Activated CD8-positive, alpha-beta T cell treated with anti-CD3 and anti-CD28 coated beads for 36 hours (primary cell): ENCODE measurements at places on chromosomes 13 and 19. TPM values are rescaled to one million over a fixed set of nuclear protein-coding genes. Genes with fewer than 3 reads are reported as not detected.
A peak's percentile ranks its signal among the peaks of the same experiment; 100 is the strongest.

DNA sequence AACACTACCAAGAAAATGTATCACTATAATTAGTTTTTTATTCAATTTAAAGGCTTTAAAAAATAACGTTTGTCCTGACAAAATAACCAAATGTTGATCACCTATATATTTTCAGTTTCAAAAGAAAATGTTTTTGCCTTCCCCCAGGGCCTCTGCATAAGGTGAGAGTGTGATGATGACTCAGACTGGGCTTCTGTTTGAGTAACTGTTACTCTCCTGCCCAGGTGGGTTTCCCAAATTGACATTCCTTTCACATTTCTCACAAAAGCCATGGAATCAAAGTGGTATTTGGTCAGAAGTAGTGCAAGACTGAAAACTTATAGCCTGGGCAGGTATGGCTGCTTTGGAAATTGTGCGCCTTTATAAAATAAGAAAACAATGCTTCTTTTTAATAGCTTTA, 180.6 kb downstream of the COG6 start:
- no peak overlapping the region for H3K4me3 ChIP-seq
- H3K27me3 ChIP-seq: no peaks in the 10 kb centered on the region
- no peak for DNase-seq

PCCA gene
- 8.4 TPM for total RNA-seq

IGSF23 gene
- total RNA-seq: not detected

DNA sequence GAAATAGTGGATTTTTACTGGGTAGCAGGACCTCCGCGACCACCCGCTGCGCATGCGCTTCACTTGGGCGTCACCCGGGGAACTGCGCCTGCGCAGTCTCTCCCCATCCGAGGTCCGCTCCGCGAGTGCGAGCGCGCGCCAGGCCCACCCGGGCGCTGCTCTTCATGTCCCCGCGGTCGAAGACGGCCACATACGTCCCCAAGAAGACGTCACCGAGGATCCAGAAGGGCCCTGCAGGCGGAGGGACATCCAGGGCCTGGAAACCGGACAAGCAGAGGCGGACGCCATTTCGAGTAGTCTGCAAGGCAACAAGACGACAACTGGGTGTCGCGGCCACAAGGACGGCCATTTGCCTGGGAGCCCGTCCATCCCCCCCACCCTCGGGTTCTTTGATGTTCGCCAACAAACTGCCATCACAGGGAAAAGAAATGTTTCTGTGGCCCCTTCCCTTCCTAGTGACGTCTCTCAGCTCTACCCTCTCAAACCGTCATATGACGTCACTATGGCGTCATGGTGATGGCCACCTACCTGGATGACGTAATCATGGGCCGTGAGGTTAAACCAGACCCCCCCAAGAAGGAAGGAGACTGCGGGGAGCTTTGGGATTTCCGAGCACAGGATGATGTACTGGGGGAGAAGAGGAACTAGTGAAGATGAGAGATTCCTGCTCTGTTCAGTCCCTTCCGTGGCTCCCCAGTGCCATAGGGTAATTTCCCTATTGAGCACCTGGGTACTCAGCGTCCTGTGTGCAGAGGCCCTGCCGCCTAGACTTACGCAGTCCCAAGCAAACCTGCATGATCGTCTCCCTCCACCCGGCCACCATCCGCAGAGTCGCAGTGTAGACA, 6.7 kb downstream of the NAPSA start:
- peak overlapping the region; percentile 96 for H3K27ac ChIP-seq
- peaks cover 36% of the 10 kb centered on the region for H3K36me3 ChIP-seq
- DNase-seq: peak; percentile 74
- peak overlapping the region; percentile 80 for H3K4me3 ChIP-seq
- H3K27me3 ChIP-seq: no peaks in the 10 kb centered on the region

DNA sequence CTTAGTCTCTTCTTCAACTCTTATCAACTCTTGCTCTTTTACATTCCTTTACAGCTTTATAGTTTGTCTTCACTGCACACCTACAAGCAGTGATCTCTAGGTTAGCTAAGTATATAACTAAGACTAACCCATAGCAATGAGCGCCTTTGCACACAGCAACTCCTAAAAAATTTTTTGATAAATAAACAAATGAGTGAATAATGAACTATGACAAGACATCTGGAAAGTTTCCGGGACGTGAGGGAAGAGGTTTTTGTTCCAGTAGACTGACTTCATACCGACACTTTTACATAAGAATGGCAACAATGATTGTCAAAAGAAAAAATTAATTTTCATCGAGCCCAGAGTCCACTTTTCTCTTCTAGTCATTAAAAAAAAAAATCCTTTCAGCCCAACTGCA, 98.3 kb downstream of the ELF1 start:
- H3K27me3 ChIP-seq: no peaks in the 10 kb centered on the region
- H3K4me3 ChIP-seq: peak overlapping the region; percentile 87
- H3K4me1 ChIP-seq: peaks cover 29% of the 10 kb centered on the region
- H3K27ac ChIP-seq: peak overlapping the region; percentile 88
- DNase-seq: no peak

DNA sequence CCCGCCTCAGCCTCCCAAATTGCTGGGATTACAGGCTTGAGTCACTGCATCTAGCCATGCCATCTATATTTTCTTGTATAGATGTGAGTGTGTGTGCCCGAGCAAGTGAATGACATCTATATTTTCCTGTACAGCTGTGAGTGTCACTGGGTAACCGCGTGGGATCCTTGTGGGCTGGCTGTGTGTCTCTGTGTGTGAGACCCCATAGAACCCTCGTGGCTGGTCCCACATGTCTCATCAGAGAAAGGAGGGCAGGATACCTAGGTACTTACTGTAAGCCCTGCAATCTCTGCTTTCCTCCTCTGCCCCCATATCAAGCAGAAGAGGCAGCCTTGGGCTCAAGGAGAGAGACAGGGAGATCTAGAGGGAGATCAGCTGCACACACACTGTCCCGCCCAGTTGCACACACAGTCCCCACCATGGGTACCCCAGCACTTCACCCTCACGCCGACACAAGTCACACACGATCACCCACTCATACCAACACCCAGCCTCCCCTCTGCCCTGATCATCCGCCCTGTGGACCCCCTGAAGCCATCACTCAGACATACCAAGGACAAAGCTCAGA, 655 bp downstream of the DENND1C start:
- peak overlapping the region; percentile 100 for H3K4me3 ChIP-seq
- H3K36me3 ChIP-seq: peaks cover 19% of the 10 kb centered on the region
- H3K4me1 ChIP-seq: peaks cover 26% of the 10 kb centered on the region
- H3K27me3 ChIP-seq: no peaks in the 10 kb centered on the region

DNA sequence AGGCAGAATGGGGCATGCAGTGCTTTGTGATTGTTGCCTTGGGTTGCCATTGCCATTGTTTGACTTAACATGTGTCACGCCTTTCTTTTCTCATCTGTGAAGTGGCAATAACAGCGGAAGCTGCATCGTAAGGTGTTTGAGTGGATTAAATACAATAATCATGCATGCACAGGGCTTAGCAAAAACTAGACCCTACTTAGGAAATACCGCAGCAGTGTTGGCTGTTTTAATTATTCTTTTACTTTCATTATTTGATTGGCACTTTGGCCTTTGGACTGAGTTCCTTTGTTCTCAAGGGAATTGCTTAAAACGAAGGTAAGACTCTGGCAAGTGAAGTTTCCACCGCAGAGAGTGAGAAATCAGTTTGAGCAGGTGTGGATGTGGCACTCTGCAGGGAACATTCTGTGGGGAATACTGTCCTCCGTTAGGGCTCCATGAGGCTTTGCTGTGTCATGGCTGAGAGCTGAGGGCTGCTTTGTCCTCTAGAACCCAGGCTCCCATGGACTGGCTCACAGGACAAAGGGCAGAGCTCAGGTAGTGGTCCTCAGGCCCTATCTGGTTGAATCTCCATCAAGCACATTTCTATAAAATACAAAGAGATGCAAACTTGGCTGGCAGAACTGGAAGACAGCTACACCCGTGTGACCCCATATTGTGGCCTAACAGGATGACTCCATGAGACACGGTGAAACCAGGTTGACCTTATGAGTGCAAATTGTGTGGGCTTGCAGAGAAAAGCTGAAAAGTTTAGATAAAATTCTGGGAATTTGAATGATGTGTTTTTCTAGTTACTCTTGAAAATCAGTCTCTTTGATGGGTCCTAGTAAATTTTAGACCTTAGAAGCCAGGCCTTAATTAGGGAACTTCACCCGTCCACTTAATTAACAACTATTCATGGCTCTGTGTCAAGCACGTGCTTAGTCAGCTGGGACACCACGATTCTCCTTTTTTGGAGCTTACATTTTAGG, 407.2 kb downstream of the KCNRG start:
- peak overlapping the region; percentile 3 for H3K4me3 ChIP-seq
- DNase-seq: peak; percentile 52
- peak overlapping the region; percentile 70 for H3K27ac ChIP-seq
- H3K27me3 ChIP-seq: no peaks in the 10 kb centered on the region

GRCh38 chr13:52815330-52815729, 33.1 kb downstream of the PCDH8 start:
- H3K27ac ChIP-seq: no peak overlapping the region
- H3K36me3 ChIP-seq: no peaks in the 10 kb centered on the region
- H3K4me3 ChIP-seq: no peak overlapping the region
- peaks cover 5% of the 10 kb centered on the region for H3K27me3 ChIP-seq
- H3K4me1 ChIP-seq: no peaks in the 10 kb centered on the region

RPL28 gene
- 3,058 TPM for total RNA-seq

DNA sequence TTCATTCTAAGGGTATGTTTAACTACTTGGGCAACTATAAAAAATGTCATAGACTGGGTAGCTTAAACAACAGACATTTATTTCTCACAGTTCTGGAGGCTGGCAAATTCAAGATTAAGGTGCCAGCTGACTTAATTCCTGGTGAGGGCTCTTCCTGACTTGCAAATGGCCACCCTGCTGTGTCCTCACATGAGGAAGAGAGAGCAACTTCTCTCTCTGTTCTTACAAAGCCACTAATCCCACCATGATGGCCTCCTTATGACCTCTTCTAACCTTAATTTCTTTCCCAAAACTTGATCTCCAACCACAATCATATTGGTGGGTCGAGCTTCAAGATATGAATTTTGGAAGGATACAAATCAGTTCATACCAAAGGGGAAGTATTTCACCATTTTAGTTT, 399.0 kb downstream of the DCT start:
- no peak overlapping the region for H3K27ac ChIP-seq
- peaks cover 5% of the 10 kb centered on the region for H3K27me3 ChIP-seq
- H3K4me3 ChIP-seq: no peak overlapping the region
- no peaks in the 10 kb centered on the region for H3K4me1 ChIP-seq
- H3K36me3 ChIP-seq: no peaks in the 10 kb centered on the region

DNA sequence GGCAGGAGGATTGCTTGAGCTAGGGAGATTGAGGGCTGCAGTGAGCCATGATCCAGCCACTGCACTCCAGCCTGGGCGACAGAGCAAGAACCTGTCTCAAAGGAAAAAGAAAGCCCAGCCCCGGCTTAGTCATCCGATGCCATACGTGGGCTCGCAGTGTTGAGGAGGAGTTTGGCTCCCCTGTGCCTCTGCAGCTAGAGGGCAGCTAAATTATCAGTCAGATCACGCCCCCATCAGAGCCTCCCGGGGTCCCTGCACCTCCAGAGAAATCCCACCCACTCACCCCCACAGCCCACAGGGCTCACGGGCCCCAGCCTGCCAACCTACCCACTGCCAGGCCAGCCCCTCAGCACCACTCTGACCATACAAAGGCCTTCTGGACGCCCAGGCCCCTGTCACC, 27.6 kb downstream of the MAU2 start:
- H3K27ac ChIP-seq: no peak overlapping the region
- H3K4me1 ChIP-seq: no peaks in the 10 kb centered on the region
- no peaks in the 10 kb centered on the region for H3K27me3 ChIP-seq
- peaks cover 34% of the 10 kb centered on the region for H3K36me3 ChIP-seq
- no peak for DNase-seq
- H3K4me3 ChIP-seq: no peak overlapping the region

GRCh38 chr19:44718441-44719261, 19.7 kb downstream of the CEACAM16 start:
- no peak for DNase-seq
- H3K4me3 ChIP-seq: no peak overlapping the region
- H3K27ac ChIP-seq: no peak overlapping the region
- H3K4me1 ChIP-seq: peaks cover 23% of the 10 kb centered on the region
- no peaks in the 10 kb centered on the region for H3K36me3 ChIP-seq

BRSK1 gene
- total RNA-seq: 5.8 TPM

U2AF1L4 gene
- total RNA-seq: 41.7 TPM

DNA sequence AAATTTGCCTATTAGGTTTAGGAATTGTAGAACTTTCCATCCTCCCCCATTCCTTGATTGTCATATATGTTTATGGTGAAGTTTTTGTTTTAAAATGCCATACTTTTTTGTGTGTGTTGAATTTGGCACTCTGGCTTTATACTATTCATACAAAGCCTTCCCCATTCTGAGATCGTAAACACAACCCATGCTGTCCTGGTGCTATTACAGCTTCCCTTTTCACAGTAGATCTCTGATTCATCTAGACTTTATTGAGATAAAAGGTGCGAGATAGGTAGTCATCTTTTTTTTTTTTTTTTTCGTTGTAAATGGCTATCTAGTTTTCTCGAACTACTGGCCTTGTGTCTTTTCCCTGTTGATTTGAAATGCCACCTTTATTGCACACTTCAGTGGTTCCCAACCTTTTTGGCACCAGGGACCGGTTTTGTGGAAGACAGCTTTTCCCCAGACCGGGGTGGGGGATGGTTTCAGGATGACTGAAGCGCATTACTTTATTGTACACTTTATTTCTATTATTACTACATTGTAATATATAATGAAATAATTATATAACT, 94.6 kb downstream of the LRCH1 start:
- H3K27ac ChIP-seq: no peak overlapping the region
- H3K27me3 ChIP-seq: no peaks in the 10 kb centered on the region
- DNase-seq: no peak
- peaks cover 10% of the 10 kb centered on the region for H3K36me3 ChIP-seq

CGB1 gene
- total RNA-seq: not detected

GRCh38 chr13:57918086-57918485, 286.5 kb downstream of the PCDH17 start:
- no peak overlapping the region for H3K27ac ChIP-seq
- DNase-seq: no peak
- H3K4me1 ChIP-seq: no peaks in the 10 kb centered on the region
- H3K36me3 ChIP-seq: no peaks in the 10 kb centered on the region
- H3K27me3 ChIP-seq: no peaks in the 10 kb centered on the region
- no peak overlapping the region for H3K4me3 ChIP-seq

DNA sequence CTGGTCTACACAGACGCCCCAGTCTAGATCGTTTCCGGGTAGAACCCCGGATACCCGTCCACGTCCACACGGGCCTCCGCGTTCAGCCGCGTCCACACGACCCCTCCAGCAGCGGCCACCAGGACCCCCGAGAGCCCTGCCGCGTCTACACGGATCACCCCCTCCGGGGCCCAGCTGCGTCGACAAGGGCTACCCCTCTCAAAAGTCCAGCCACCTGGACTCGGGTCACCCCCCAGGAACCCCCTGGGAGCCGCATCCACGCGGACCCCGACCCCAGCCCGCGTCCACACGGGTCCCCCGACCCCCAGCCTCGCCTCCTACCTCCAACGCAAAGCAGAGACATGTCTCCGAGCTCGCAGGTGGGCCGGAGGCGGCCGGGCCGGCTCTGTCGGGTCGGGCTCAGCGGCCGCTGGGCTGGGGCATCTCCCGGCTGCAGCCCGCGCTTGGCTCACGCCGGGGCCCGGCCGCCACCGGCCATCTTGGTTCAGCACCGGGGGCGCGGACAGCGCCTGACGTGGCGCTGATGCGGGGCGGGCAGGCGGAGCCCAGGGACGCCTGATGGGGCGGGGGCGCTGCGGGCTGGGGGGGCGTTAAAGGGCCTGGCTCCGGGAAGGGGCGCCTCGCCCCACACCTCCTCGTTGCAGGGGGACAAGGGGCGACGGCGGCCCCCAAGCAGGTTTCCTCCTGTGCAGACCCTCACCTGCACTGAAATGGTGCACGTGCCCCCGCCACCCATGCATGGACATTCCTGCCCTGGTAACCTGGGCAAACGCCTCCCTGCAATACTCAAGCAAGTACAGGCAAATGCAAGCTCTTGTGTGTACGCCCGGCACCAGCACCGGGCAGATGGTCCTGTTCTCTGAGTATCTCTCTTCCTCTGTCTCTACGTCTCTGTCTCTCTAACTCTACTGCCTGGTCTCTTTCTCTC, at the start of gene UNC13A:
Gene UNC13A, minus strand, starts transcription at position 498 of the 928 bp plus-strand sequence. Its CDS starts 155 bp downstream, at position 343.
- no peak within 1 kb of the TSS for H3K27ac ChIP-seq
- H3K27me3 ChIP-seq: peaks cover 57% of the 10 kb centered on the region
- peaks cover 5% of the 10 kb centered on the region for H3K4me1 ChIP-seq
- no peak within 1 kb of the TSS for H3K4me3 ChIP-seq
